Upper lobe of left lung (tissue), 6 donors: ENCODE measurements at places on chromosomes 7 and 10. TPM values are rescaled to one million over a fixed set of nuclear protein-coding genes. Genes with fewer than 3 reads are reported as not detected.

DNA sequence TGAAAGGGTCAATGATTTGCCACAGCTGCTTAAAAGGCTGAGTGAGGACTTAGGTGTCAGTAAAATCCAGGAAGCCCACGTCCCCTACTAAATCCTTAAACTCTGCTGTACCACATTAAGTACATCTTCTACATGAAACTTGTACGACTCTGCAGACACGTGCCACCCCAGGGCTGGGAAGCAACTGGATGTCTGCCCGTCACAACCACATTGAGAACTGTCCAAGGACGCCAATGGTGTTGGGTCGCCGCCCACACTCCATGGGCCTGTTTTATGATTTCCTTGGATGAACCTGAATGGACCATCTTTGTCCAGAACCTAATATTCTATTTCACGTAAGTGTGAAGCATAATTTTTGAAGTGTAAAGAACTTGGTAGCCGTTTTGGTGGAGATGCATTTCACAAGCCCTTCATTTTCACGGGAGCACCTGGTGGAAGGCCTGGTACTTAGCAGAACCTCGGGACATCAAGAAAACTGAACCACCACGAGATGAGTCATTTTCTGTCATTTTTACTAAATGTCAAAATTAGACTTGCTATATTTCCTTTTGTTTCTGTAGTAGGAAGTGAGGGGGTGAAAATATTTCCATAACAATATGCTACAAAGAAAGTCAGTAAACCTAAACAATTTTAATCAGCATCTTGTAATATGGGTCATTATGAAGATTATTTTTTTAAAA is 134.9 kb downstream of the SFMBT2 start:
- no peaks in the 10 kb centered on the region for H3K4me1 ChIP-seq
- no peaks in the 10 kb centered on the region for H3K27me3 ChIP-seq
- no peaks in the 10 kb centered on the region for H3K36me3 ChIP-seq
- H3K4me3 ChIP-seq: no peak overlapping the region
- H3K27ac ChIP-seq: no peak overlapping the region

DNA sequence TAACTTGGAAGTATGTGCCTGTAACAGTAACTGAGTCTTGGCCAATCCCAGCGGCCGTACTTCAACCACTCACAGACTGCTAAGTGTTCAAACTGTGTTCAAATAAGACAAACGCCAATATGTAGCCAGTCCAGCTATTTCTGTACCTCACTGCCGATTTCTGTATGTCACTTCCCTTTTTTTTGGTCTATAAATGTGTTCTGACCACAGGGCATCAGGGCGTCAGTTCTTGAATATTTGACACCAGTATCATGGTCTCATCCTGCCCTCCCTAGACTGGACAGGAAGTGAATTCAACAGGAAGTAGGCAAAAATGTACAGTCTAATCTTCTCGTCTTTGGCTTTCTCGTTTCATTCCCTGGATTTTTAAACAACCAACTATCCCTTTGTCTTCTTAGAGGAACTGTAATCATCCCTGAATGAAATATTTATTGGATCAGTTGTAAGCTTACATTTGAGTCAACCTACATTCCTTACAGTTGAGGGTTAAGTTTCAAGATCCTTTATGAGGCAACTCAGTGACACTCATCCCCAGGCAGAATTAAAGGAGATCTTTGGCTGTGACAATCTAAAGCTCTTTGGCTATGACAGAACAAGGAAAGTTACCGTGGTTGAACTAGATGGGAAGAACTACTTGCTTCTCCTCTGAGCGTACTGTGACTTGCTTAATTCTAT is 232.7 kb downstream of the NSUN6 start:
- H3K27me3 ChIP-seq: no peaks in the 10 kb centered on the region
- DNase-seq: no peak
- H3K4me3 ChIP-seq: no peak overlapping the region

DNA sequence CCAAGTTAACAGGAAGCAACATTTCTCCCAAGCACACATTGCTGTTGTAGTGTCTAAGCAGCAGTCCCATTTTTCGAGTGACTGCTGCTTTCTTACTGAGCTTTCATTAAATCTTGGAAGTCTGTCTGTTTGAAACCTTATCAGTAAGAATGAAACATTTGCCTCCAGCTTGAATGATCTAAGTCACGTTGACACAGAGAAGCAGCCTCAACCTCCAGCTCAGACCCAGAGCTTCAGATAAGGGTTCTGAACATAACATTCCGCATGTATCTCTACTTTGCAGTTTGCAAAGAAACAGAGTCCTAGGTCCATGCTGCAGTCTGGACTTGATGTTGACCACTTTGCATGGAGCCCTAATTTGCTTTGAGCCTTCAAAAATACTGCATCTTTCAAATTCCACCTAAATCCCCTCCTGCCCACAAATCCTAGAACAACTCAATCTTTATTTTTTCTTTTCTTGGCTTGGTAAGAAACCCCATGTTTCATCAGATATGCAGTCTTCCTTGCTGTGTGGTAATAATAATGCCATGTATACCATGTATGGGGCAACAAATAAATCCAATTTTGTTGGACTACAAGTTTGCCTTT is 698.7 kb upstream of the IGFBP3 start:
- no peaks in the 10 kb centered on the region for H3K27me3 ChIP-seq
- no peak overlapping the region for H3K27ac ChIP-seq
- no peaks in the 10 kb centered on the region for H3K36me3 ChIP-seq
- DNase-seq: no peak

PPP2R2D gene
- 20.5 TPM for total RNA-seq

DNA sequence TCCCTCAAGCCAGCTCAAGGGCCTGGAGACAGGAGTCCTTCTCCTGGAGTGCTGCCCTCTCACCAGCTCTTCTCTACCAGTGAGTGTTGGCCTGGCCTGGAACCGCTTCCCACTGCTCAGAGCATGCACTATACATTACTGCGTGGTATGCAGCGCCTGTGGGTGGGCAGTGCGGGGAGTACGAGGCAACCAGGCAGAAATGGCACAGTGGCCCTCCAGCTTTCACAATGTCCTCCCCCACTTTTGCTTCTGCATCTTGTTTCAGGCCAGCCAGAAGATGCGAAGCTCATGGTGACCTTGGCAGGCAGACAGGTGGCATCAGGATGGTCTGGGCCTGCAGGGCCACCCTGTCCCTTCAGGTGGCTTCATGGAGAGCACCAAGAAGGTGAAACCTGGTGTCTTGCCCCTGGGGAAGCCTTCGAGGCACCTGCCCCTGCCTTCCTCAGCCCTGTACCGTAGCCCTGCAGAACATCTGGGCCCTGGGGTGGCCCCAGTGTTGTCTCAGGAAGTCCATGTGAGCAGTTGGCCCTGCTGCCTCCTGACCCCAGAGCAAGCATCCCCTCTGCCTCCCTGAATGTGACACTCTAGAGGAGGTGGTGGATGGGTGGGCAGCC is 35.8 kb downstream of the RASGEF1A start:
- H3K27ac ChIP-seq: no peak overlapping the region
- H3K4me3 ChIP-seq: no peak overlapping the region
- peaks cover 11% of the 10 kb centered on the region for H3K4me1 ChIP-seq
- H3K36me3 ChIP-seq: no peaks in the 10 kb centered on the region
- no peak for DNase-seq

DNA sequence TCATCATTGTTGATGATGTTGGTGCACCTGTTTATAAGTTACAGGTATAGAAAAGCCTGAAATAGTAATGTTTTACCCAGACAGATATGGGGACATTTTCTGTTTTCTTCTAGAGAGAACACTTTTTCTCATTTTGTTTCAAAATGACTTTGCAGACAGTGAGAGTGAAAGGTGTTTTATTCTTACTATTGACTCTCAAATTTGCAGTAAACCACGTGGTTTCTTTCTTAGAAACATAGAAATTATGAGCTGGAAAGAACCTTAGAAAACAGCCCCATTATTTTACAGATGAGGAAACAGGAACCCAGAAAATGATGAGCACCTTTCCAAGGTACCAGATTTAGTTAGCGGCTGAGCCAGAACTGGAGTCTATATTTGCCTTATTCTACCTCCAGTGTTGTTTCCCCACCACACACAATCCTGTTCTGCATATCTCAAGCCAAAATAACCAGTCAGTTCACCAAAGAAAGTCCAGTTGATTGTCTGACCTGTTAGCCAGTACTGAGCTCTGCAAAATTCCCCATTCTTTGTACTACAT is 138.9 kb upstream of the AHR start:
- H3K4me3 ChIP-seq: no peak overlapping the region
- no peak overlapping the region for H3K27ac ChIP-seq
- H3K27me3 ChIP-seq: no peaks in the 10 kb centered on the region
- no peaks in the 10 kb centered on the region for H3K36me3 ChIP-seq
- H3K4me1 ChIP-seq: no peaks in the 10 kb centered on the region

CC2D2B gene
- 5.5 TPM for total RNA-seq

DNA sequence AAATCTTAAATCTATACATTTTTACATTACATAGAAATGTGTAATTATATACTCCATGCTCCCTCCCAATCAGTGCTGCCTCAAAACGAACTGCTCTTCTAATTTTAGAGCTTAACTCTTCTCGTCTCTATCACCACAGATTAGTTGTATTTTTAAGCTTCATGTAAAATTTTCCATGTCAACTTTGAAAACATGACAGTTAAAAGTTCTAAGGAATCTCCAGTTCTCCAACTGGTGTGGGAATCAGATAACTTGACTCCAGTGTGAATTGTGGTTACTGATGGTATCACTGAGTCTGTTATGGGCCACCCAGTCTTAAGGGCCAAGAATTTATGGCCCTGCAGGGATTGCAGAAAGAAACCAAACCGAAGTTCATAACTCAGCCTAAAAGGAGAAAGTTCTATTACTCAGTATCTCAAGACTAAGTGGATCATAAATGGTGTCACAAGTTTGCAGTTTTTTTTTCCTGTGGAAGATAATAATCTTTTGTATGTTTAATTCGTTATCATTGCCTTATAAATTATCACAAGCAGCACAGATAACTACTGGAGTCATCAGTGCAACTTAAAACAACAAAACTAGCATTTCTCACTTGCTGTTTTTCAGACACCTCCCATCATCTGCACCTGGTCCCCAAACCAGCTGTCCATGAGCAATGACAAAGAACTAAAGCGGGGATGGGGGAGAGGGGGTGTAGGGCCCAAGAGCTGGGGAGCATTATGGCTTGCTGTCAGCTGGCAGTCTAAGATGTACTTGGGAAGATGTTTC is 31.5 kb upstream of the KMT2E start:
- peak overlapping the region; percentile 95 for H3K27ac ChIP-seq
- no peaks in the 10 kb centered on the region for H3K36me3 ChIP-seq
- no peaks in the 10 kb centered on the region for H3K27me3 ChIP-seq
- peak overlapping the region; percentile 54 for H3K4me3 ChIP-seq

DNA sequence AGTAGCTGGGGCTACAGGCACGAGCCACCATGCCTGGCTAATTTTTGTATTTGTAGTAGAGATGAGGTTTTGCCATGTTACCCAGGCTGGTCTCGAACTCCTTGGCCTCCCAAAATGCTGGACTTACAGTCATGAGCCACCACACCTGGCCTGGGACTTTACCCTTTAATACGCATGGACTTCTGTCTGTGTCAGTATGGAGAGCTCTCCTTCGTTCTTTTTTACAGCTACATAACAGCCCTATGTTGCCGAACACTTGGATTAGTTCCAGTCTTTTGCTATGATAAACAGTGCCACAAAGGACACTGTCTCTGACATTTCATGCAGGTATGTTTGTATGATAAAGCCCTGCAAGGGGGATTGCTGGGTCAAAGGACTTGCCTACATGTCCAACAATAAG is 10.9 kb upstream of the OAT start:
- H3K27ac ChIP-seq: no peak overlapping the region
- DNase-seq: no peak
- no peaks in the 10 kb centered on the region for H3K36me3 ChIP-seq
- no peak overlapping the region for H3K4me3 ChIP-seq
- no peaks in the 10 kb centered on the region for H3K4me1 ChIP-seq

DNA sequence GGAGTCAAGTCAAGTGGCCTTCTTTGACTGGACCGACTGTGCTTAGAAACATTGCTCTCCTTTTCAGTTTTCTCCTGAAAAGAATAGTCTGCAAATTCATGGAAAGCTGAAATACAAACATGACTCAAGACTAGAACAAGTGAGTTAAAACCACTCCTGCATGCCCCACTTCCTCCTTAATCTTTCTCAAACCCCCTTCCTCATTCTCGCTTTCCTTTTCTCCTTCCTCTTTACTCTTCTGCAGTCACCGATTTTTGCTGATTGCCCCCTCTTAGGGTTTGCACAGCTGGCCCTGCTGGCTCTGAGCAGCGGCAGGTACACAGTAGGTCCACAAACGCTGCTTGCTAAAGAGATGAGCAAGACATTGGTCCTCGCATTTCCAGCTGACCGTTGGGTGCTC is 34.8 kb upstream of the MKI67 start:
- no peak overlapping the region for H3K4me3 ChIP-seq
- DNase-seq: no peak
- no peak overlapping the region for H3K27ac ChIP-seq
- no peaks in the 10 kb centered on the region for H3K36me3 ChIP-seq
- H3K4me1 ChIP-seq: no peaks in the 10 kb centered on the region

- no peaks in the 10 kb centered on the region for H3K36me3 ChIP-seq
- no peaks in the 10 kb centered on the region for H3K27me3 ChIP-seq
- H3K4me3 ChIP-seq: no peak overlapping the region
- DNase-seq: peak; percentile 36
Observed at GRCh38 chr10:22816298-22816653, 101.9 kb upstream of the PIP4K2A start.

DNA sequence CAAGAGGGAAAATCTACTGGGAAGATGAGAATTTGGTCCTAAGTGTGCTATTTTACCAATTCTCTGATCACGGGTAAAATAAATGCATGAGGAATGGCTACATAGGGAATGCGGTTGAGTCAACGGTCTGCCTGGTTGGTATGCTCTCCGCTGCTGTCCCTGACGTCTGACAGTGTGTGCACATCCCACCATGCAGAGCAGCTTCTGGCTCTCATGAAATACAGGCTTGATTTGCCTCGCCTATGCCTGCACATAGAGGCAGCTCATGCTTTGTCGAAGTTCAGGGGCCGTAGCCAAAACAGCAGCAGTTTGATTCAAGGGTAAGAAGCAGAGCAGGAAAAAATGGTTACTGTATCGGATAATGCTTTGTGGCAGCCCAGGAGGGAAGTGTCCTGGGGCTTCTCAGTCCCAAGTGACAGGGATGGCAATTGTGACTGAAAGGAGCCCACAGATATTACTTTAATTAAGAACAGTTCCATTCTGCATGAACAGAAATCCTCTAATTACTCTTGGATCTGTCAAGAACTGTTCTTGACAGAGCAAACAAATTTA is 268.4 kb upstream of the SLC26A5 start:
- no peaks in the 10 kb centered on the region for H3K4me1 ChIP-seq
- H3K4me3 ChIP-seq: no peak overlapping the region
- no peaks in the 10 kb centered on the region for H3K27me3 ChIP-seq
- DNase-seq: no peak

ERVW-1 gene
- not detected for total RNA-seq

EXOC6 gene
- 13.1 TPM for total RNA-seq

GRCh38 chr10:13627459-13628310 is 40.9 kb downstream of the PRPF18 start:
- no peaks in the 10 kb centered on the region for H3K4me1 ChIP-seq
- no peak for DNase-seq
- no peak overlapping the region for H3K27ac ChIP-seq
- H3K27me3 ChIP-seq: no peaks in the 10 kb centered on the region
- peaks cover 4% of the 10 kb centered on the region for H3K36me3 ChIP-seq

LBX1 gene
- 0.20 TPM for total RNA-seq

DNA sequence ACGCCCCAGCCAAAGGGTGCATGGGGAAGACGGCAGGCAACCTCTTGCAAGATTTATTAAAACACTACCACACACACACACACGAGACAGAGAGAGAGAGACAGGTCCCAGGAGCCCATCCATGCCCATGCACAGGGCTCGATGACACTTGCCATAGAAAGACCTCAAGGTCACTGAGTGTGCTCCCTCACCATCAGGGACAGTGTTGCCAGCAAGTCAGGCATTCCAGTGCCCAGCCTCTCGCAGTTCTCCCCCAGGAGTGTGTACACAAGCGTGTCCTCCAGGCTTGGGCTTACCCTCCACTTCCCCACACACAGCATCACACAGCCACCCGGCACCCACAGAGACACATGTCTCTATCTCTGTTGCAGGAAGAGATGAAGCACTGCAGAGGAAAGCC is 46.8 kb upstream of the SLF2 start:
- no peak overlapping the region for H3K4me3 ChIP-seq
- H3K36me3 ChIP-seq: no peaks in the 10 kb centered on the region
- DNase-seq: no peak
- H3K27me3 ChIP-seq: no peaks in the 10 kb centered on the region
